ENCODE measurements at places on chromosomes 2 and 18.

DNA sequence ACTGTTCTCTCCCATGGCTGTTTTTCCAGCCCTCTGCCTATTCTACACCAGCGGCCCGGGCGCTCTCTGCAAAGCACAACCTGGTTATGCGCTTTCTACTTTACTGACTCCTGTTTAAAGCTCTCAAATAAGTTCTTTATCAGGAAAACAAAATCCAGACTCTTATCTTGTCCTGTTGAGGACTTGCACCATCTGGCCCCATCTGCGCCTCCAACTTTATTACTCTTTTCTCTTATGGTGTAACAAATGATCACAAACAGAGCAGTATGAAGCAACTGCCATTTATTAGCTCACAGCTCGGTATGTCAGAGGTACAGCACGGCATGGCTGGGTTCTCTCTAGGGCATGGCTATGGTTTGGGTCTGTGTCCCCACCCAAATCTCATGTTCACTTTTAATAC, 236.5 kb upstream of the NT5C1B start:
- no peak for DNase-seq

DNA sequence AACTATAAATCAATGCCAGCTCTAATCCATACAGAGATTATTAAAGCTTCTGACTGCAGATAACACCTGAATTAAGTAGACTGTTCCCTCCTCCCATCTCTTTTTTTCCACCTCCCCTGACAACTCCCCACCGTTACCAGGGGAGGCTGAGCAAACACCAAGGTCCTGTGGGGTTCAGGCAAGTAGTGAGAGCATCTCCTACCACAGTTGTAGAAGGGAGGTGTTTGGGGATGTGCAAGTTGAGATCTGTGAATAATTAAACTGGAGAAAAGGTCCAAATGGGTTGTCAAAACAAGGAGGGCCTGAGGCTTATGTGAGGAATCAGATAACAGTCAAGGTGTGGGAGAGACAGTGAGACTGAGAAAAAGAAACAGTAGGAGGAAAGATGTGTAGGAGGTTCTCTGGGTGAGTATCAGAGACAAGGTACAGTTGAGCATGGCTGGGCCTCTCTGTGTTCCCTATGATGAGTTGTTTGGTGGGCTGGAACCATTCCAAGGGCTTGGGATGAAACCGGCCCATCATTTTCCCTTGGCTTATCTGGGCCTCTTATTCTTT, 194.6 kb downstream of the CYRIA start:
- DNase-seq = no peak

- DNase-seq = no peak
Observed at GRCh38 chr2:6880200-6880733, 2.7 kb downstream of the RSAD2 start.

- DNase-seq = no peak
Observed at GRCh38 chr2:128166746-128167353, 75.8 kb downstream of the UGGT1 start.
